ENCODE measurements at places on chromosomes 12 and 14.

GRCh38 chr12:46201284-46201789, 67.5 kb downstream of the SLC38A1 start:
- no peak for DNase-seq

GRCh38 chr12:12901158-12901791, 9.9 kb downstream of the GPRC5A start:
- DNase-seq: no peak

GRCh38 chr12:47742253-47742825, 16.3 kb downstream of the RAPGEF3 start:
- peak; percentile 76 for DNase-seq

DNA sequence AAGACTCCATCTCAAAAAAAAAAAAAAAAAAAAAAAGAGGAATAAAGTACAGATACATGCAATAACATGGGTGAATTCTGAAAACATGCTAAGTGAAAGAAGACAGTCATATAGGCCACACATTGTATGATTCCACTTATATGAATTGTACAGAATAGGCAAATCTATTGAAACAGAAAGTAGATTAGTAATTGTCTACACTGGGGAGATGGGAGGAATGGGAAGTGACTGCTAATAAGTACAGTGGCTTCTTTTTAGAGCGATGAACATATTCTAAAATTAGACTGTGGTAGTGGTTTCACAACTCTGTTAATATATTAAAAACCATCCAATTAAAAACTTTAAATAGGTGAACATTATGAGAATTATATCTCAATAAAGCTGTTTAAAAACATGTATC, 74.4 kb downstream of the ANKS1B start:
- no peak for DNase-seq

DNA sequence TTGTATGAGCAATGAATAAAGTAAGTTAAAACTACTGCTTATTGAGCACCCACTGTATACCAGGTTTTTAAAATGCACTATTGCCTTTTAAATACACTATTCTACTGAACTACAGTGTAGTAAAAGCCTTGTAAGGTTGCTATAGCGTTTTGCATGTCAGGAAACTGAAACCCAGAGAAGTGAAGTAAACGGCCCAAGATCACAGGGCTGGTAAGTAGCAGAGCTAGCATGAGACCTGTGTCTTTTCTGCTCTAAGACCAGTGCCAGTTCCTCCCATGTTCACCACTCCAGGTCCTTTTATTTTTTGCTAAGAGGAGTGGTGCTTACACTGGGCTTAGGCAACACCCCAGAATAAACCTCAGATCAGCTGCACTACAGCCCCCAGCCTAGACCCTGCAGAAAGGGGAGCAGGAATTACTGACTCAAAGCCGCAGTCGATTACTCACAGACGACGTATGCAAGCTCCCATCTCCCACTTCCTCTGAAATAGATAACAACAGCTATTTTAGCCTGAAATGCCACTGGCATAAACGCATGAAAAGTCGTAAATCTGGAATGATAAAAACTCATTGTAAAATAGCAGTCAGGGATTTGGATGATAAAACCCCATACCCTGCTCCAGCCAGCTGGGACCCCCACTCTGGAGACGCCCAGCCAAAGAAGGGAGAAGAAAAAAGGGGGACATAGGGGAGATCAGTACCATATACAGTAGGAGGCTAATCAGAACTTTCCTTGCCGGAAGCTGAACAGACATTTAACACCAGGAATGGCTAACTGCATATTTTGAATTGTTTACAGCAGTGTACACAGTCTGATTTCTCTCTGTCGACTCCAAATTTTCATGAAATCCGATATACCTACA, 108.3 kb downstream of the NUAK1 start:
- DNase-seq: no peak
